ENCODE measurements at places on chromosomes 6 and 20.
A peak's percentile ranks its signal among the peaks of the same experiment; 100 is the strongest.

DNA sequence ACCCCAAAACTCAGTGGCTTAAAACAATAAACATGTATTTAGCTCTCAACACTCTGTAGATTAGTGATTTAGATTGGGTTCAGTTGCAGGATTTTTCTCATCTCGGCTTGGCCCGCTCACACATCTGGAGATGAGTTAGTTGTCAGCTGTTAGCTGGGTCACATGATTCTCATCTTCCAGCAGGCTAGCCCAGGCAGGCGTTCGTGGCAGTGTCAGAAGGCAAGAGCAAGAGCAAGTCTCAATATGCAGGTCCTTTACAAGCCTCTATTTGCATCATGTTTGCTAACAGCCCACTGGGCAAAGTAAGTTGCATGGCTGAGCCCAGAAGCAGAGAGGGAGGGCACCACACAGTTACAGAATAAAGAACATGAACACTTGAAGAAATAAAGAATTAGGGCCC lies 83.6 kb upstream of the MYLIP start:
- no peak for DNase-seq

DNA sequence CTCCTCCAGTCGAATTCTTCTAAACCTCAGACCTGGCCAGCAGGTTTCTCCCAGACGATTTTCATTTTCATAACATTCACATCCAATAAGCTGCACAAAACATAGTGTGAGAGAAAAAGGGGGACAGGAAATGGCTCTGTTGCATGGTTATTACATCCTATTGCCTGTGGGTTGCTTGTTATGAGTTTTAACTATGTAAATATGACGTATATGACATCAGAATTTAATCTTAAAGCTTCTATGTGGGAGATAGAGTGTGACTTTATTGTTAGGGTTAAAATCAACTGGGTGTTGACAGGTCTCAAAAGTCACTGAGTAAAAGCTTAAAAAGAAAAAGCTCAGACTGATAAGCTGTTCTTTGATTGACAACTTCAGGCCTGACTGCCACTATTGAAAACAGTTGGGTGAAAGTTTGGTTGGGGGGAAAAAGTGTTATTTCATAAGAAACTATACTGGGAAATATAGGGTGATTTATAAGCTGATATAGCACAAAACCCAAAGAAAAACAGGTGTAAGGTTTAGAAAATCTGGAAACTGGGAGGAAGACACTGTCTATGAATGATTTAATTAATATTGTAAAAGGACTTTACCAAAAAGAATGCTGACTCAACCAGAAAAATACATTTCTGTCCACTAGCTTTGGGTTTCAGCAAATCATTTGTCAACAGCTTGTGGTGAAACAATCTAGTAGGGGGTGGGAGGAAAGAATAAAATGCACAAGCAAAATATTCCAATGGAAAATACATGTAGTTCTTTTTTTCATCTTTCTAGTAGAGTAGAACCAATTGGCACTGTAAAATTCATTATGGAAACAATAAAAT lies 134.1 kb upstream of the CEP162 start:
- no peak for DNase-seq

- peak; percentile 84 for DNase-seq
Observed at GRCh38 chr20:41308290-41308711, 9.2 kb downstream of the ZHX3 start.

DNA sequence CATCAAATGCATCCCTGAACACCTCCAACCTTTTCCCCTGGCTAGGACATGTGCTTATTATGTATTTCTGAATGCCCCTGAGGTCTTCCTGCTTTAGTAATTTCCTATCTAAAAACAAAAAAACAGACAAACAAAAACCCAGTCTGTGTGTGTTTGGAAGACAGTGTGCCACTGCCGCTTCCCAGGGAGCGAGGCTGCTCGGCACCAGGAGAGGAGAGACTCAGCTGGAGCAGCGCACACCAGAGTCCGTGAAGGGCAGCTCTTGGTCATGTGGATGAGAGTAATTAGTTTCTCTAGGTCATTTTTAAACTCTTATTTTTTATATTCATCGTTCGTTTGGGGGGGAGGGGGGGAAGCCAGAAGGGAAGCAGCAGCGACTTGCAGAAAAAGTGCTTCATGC lies 10.0 kb upstream of the ANKRD60 start:
- no peak for DNase-seq

DNA sequence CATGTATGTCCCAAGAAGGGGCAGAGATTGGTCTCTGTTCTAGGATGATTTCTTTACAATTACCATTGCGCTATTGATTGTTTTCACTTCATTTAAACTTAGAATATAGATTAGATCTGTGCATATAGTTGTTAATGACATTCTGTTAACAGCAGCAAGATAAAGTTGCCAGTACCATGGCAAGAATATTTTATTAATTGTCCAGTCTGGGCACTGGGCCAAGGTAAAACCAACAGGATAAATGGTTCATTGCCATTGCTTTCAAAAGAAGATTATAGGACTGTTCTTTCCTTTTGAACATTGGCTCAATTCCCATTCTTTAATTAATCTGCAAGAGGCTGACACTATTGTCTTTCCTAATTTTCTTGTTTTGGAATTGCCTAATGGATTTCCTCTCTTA lies 592.4 kb downstream of the RFPL4B start:
- no peak for DNase-seq

DNA sequence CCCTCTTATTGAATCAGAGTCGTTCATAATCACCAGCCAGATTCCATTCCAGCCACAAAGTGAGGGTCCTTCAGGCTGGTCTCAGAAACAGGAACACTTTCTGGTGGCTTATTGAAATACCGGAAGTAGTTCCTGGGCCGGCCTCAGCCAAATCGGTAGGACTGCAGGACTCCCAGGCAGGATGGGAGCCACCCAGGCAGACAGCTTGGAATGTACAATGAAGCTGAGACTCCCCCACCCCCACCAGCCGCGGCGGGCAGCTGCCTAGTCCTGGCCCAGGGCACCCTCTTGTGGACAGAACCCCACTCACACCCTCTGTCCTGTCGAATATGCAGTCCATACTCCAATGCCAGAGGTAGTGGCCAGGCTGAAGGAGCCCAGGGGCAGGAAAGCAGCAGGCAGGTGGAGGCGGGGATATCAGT lies 43.8 kb downstream of the MDFI start:
- peak; percentile 75 for DNase-seq

GRCh38 chr6:129710450-129711270 lies 683 bp upstream of the ARHGAP18 start:
- DNase-seq = no peak

- no peak for DNase-seq
Observed at GRCh38 chr6:155267411-155267810, 3.6 kb downstream of the CLDN20 start.

DNA sequence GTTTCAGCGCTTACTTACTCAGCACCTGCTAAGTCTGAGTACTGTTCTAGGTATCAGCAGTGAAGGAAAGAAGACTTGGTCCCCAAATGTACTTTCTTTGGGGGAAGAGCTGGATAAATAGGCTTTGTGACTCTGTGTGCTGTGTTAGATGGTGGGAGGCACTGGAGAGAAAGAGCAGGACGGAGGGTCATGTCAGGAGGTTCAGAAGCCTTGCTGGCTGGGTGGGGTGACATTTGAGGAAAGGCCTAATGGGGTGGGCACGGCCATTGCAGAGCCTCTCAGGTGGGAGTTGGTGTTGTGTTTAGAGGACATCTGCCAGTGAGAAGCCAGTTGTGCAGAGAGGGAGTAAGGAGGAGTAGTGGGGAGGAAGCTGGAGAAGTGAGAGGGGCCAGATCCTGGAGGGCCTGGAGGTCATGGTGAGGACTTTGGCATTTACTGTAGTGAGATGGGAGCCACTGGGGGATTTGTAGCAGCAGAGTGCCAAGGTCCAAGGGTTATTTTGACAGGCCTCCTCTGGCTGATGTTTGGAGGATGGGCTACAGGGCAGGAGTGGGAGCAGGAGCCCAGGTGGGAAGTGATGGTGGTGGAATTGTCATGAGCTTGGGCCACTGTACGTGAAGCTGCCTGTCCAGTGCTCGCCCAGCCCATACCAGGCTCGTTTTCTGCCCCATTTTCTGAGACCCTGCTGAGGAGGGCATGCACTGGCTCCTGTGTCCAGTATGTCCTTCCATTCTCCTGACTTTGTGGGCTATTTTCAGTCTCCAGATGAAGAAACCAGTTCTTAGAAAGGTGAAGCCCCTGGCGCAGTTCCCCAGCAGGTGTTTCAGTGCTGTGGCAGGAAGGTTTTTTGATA lies 886 bp downstream of the SDCBP2 start:
- DNase-seq = no peak

DNA sequence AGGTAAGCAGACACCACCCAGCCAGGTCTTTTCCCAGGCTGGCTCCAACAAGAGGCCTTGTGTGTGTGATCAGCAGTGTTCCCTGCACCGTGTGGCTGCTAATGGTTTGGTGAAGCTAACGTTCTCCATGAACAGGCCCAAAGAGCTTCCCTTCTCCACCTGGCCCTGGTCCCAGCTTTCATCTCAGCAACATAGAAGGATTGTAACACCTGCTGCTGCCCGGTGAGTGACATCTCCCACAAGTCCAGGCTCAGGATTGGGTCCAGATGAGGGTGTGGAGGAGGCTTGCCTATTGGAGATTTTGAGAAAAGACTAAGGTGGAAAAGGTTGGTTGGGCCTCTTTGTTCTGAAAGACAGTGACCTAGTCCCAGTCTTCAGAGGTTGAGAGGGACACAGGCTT lies 89.6 kb downstream of the TMEM242 start:
- DNase-seq = no peak

DNA sequence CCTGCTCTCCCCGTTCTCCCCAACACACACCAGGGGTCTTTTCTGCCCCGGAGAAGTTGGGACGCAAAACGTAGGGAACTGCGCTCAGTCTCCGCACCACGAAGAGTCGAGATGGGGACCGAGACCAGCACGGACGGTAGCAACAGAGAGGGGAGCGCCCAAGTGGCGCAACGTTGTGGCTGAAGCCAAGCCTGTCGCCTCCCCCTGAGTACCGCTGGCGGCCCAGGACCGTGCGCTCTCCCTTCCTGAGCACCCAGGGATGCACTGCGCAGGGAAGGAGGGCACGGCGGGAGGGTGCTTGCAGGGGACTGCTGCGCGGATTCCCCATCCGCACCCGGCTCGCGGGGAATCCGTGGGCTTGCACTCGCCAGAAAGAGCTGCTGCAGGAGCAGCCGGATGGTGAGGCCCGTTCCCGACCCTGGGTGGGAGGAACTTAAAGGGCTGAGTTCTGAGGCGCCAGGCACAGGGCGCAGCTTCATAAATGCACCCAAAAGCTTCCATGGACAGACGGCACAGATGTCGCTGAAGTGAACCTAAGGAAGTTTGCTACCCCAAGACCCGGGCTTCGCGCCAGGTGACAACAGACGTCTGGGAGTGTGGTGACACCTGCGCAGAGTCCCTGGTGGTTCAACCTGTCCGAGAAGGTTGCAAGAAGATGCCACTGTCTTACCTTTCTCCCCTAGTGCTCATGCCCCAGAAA lies 178.7 kb downstream of the TBXT start:
- no peak for DNase-seq

DNA sequence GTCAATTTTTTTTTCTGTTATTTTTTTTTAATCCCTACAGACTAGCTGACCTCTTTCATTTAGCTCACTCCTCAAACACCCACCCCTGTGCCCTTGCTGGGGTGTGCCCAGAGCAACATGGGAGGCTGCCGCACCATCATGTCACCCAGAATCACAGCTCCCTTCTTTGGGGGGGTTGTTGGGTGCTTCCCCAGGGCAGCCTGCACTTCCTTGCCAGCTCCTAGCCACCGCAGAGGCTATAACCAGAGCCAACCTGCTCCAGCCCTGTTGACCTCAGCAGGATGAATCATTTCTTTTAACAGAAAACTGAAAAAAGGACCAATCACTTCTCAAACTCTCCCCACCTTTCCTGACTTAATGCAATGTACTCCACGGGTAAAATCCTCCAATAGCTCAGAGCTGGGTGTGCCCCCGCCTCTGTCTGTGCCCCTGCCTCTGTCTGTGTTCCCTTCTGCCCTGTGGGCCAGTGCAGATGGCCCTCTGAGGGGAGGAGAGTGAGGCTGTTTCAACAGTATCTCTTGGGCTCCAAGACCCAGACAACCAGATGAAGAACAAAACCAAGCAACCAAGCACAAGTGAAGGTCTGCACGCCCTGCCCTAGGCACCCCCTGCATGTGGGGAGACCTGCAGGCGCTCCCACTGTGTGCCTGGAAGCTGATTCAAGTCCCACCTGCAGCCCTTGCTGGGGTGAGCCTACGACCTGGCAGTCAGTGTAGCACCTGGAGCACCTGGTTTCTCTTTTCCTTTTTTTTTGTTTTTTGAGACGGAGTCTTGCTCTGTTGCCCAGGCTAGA lies 67.7 kb downstream of the PYGB start:
- DNase-seq = peak; percentile 64

GRCh38 chr6:138349891-138350290 lies 27.8 kb upstream of the SMIM28 start:
- no peak for DNase-seq

GRCh38 chr20:17504066-17504897 lies 26.9 kb downstream of the BFSP1 start:
- no peak for DNase-seq

GRCh38 chr6:157877573-157878438 lies 54.8 kb downstream of the SNX9 start:
- no peak for DNase-seq

DNA sequence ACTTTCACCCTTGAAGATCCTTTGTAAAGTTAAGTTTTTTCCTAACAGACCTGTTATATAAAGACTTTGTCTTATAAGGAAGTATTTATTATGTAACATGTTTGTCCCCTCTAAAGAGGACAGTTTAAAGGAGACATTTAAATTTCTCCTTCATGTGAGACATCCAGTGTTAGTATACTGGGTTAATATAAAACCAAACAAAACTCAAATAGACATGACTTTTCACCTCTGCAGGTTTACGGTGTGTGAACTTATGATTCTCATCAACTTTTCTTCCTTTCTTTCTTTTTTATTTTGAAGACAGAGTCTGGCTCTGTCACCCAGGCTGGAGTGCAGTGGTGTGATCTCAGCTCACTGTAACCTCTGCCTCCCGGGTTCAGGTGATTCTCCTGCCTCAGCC lies 17.4 kb upstream of the MPC1 start:
- DNase-seq = no peak

DNA sequence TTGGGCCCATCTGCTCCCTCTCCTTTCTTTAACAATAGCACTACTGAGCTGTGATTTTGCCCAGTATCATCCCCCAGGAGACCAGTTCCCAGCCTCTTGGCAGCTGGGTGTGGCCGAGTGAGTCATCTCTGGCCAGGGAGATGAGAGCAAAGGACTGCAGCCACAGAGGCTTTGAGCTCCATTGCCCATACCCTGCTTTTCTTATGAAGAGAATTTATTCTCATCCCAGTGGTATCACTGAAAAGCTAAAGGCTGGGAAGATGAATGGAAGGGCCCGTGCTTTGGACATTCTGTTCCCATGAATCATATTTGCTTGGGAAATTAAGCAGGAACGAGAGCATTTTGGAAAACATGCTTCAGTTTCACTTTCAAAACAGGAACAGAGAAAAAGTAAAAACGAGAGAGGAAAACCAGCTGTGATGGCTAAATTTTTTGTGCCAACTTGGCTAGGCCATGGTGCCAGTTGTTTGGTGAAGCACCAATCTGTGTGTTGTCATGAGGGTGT lies 14.9 kb downstream of the CST3 start:
- DNase-seq = peak; percentile 78

DNA sequence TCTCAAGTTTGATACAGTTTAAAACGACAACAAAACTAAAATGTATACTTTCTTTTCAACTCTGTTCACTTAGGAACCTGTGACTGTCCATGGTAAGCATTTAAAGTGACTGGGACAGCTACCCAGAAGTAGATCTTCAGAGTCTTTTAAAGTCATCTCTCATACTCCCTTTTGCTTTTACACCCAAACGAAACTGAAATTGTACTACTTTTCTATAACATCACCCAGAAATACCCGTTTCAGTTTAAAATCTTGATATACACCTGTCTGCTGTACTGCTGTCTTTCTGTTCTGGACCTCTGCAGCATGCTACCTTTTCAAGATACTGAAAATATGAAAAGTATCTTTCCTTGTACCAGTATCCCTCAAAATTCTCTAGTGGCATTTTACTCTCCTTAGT lies 170.4 kb upstream of the THEMIS start:
- no peak for DNase-seq

Measured in HFFc6 (cell line).